ENCODE measurements at places on chromosomes 6 and 20. TPM values are rescaled to one million over a fixed set of nuclear protein-coding genes. Genes with fewer than 3 reads are reported as not detected.

The BEND6 gene
- total RNA-seq = 6.6 TPM

The KIF25 gene
- 1.6 TPM for total RNA-seq

The LY6G6D gene
- total RNA-seq = 0.67 TPM

The CLPSL2 gene
- total RNA-seq = not detected

The LRRC73 gene
- 0.58 TPM for total RNA-seq

The PBOV1 gene
- total RNA-seq = not detected

The SFT2D1 gene
- total RNA-seq = 26.6 TPM

The KIF6 gene
- total RNA-seq = 1.3 TPM

The NMBR gene
- total RNA-seq = not detected

The GSTA2 gene
- total RNA-seq = not detected

The PLA2G7 gene
- 0.49 TPM for total RNA-seq

The HUS1B gene
- total RNA-seq = 1.0 TPM

The NRM gene
- 36.1 TPM for total RNA-seq

The TBPL1 gene
- total RNA-seq = 30.5 TPM

The PRR18 gene
- 0.31 TPM for total RNA-seq

The IP6K3 gene
- total RNA-seq = 0.16 TPM

The GUCA1A gene
- total RNA-seq = 0.91 TPM

The GHRH gene
- not detected for total RNA-seq

The C6orf58 gene
- total RNA-seq = 0.18 TPM

The MRAP2 gene
- total RNA-seq = 2.7 TPM

The TULP4 gene
- 135 TPM for total RNA-seq

The SIRPB1 gene
- total RNA-seq = 0.93 TPM

The GSTA1 gene
- total RNA-seq = not detected

The C6orf132 gene
- 22.4 TPM for total RNA-seq

The C6orf118 gene
- total RNA-seq = not detected

The LRRC1 gene
- total RNA-seq = 27.0 TPM

The OLIG3 gene
- total RNA-seq = 0.27 TPM

The FAM184A gene
- total RNA-seq = 4.1 TPM

The HSPA1L gene
- 1.7 TPM for total RNA-seq

The SMOC2 gene
- 4.8 TPM for total RNA-seq

The NKX2-4 gene
- total RNA-seq = not detected

The DDX43 gene
- not detected for total RNA-seq

The C6orf15 gene
- not detected for total RNA-seq

The PI3 gene
- not detected for total RNA-seq

The CRISP2 gene
- total RNA-seq = not detected

The HLA-DQA2 gene
- total RNA-seq = not detected

The MUC21 gene
- total RNA-seq = not detected

The SDCBP2 gene
- 3.4 TPM for total RNA-seq

The PTCRA gene
- not detected for total RNA-seq

The ZNF391 gene
- total RNA-seq = 10.8 TPM

The RPL10A gene
- 1,840 TPM for total RNA-seq

The WFDC12 gene
- not detected for total RNA-seq

The IPCEF1 gene
- total RNA-seq = 1.5 TPM

The LZTS3 gene
- 14.2 TPM for total RNA-seq

The NEURL2 gene
- 8.1 TPM for total RNA-seq

The SEMG2 gene
- not detected for total RNA-seq

All from mesothelial cell of epicardium (in vitro differentiated cells).